Diencephalon (tissue), 1 donor: ENCODE measurements at places on chromosomes 2 and 18. TPM values are rescaled to one million over a fixed set of nuclear protein-coding genes. Genes with fewer than 3 reads are reported as not detected.

Gene SERPINB4
- total RNA-seq: not detected

Gene CNRIP1
- 80.5 TPM for total RNA-seq

Gene ACTG2
- 0.23 TPM for total RNA-seq

Gene FAM124B
- 11.5 TPM for total RNA-seq

Gene ANKRD53
- 0.92 TPM for total RNA-seq

Gene PARD3B
- 16.8 TPM for total RNA-seq

Gene FARSB
- 36.4 TPM for total RNA-seq

Gene ITGA4
- total RNA-seq: 5.3 TPM

Gene NYAP2
- total RNA-seq: 16.1 TPM

Gene FIGLA
- not detected for total RNA-seq

Gene MATN3
- 5.1 TPM for total RNA-seq

Gene GPBAR1
- not detected for total RNA-seq

Gene IFIH1
- 4.8 TPM for total RNA-seq

Gene MOGAT1
- not detected for total RNA-seq

Gene BOLL
- 1.4 TPM for total RNA-seq

Gene CCDC138
- 42.2 TPM for total RNA-seq

Gene DDX18
- 61.8 TPM for total RNA-seq

Gene OBSL1
- 47.1 TPM for total RNA-seq

Gene HTR2B
- total RNA-seq: 0.23 TPM
